ENCODE measurements at places on chromosomes 12 and 14. TPM values are rescaled to one million over a fixed set of nuclear protein-coding genes. Genes with fewer than 3 reads are reported as not detected.

The CCDC177 gene
- not detected for polyA plus RNA-seq

The HRK gene
- polyA plus RNA-seq, result 0.34 TPM

The RSRC2 gene
- polyA plus RNA-seq, result 203 TPM

The GPRC5A gene
- polyA plus RNA-seq, result 10.0 TPM

The SCYL2 gene
- polyA plus RNA-seq, result 64.3 TPM

The SLC7A8 gene
- polyA plus RNA-seq, result 117 TPM

DNA sequence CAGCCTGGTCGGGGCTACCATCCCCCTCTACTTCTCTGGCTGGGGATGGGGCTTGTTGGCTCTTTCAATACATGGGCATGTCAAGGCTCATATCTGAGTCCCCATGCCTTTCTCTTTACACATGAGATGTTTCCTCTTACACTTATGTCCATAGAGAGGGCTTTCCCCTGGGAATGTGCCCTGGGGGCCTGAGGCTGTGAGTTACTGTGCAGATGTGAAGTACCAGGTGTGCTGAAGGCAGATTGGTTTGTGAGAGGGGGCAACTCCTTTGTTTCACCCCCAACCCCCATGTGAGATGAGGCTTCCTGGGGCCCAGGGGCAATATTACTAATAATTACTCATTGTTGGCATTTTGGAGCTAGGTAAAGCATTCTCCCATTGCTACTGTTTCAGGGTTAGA lies 32.8 kb downstream of the NRXN3 start:
- no peak for DNase-seq

DNA sequence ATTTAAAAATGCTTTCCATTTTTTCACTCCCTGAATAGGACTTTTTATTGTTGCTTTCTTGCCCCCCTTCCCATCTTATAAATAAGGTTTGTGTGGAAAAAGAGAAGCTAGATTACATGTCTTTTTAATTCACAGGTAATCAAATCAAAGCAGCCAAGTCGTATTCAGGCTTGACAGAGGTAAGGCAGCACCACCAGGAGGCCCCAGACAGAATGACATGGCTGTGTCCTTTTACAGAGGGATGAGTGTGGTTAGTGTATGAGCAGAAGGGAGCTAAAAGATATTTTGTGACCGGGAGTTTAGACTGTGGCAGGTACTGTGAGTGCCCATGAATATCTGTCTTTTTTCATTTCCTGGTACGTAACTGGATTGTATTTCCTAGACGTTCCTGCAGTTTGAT lies 596.1 kb downstream of the ETNK1 start:
- no peak for DNase-seq

- DNase-seq, result peak; percentile 32
Observed at GRCh38 chr12:117850048-117850447, 118.7 kb downstream of the KSR2 start.

DNA sequence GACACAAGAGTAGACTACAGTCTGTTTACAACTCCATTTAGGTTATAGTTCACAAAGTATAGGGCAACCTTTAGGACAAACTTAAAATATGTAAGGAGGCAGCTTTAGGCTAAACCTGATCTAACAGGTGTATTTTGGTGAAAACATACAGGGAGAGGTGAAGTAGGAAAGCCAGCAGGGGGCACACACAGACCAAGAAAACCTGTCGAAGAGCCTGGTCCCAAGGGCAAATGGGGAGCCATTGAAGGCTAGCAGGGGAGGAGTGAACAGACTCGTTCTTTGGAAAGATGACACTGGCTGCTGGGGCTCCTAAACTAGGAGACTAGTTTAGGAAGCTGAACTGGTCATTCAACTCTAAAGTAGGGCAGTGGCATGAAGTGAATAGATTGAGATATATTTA lies 138.8 kb upstream of the WSCD2 start:
- DNase-seq, result no peak

DNA sequence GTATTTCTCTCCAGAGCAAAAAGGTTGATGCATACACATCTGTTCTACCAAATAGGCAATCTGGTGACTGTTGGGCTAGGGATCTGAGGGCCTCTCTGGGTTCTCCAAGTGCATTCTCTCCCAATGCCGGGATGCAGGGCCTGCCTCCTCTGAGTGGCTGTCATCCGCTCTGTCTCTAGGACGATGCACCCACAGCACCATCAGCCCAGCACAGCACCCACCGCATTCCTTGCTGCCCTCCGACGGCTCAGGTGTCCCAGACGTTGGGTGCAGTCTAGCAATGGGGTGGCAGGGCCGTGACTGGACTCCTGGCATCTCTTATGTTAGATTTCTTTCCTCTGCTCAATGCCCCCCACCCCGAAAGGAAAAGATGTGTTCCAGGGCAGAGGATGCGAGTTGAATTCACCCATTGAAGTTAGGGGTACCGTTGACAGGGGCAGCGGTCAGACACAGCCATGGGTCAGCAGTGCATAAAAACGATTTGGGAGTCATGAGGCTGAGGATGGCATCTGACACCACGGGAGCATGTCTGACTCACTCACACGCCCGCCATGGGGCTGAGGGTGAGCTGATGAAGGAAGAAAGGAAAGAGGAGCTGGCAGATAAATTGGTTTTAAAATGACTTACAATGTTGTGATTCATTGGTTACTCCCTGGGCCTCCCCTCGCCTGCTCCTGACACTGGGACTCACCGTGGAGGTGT lies 93.2 kb upstream of the C14orf180 start:
- DNase-seq, result no peak

DNA sequence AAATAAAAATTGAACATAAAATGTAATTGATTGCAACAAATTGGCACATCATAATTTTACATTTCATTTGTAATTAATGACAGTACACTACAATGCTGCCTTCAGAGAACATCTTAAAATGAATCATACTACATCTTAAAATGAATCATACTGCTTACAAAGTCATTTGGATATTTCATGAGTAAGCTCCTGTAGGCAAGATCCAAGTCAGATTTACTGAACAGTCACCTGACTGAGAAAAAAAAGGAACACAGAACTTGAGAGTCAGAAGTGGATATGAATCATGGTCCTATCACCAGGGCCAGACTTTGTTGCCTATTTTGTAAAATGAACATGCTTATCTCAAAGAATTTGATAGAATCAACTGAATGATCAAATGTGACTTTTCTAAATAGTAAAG lies 32.7 kb upstream of the FBLN5 start:
- DNase-seq, result no peak

DNA sequence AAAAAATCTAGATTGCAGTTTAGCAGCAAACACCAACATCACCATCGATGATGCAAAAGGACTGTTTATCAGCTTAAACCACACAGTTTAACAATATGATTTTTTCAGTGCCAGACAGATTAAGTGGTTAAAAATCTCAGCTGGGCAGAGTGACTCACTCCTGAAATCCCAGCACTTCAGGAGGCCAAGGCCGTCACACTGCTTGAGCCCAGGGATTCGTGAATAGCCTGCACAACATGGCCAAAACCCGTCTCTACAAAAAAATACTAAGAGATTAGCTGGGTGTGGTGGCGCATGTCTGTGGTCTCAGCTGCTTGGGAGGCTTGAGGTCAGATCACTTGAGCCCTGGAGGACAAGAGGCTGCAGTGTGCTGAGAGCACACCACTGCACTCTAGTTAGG lies 8.9 kb downstream of the RSRC2 start:
- no peak for DNase-seq

DNA sequence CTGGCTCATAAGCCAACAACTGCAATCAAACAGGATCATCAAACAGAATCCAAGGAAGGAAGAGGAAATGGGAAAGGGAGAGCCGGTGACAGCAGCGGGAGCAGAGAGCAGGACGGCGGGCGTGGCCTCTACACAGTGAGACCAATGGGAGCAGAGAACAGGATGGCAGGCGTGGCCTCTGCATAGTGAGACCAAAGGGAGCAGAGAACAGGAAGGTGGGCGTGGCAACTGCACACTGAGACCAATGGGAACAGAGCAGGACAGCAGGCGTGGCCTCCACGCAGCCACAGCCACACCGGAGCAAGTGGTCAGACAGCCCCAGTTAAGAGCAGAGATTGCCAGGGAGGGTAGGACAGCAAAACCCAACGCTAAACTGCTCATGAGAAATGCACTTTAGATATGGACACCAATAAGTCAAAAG lies 16.4 kb downstream of the LRCOL1 start:
- peak; percentile 89 for DNase-seq

DNA sequence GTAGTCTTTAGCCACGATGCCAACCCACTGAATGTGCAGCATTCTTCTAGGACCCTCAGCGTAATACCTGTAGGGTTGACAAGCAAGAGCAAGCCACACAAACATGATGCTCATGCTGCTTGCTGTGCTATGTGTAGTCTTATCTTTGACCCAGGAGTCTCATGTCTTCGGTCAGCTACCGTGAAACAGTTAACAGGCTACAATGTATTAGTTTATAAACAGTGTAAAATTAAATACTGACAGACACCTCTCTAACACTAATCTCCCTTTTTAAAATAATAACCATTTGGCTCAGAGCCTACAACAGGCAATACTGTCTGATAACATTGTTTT lies 1.9 kb downstream of the EAPP start:
- DNase-seq, result no peak

All from left lung (tissue), 14 donors.